ENCODE measurements at places on chromosomes 12 and 14.

GRCh38 chr14:24876996-24877395 lies 173.0 kb downstream of the STXBP6 start:
- DNase-seq, result no peak

DNA sequence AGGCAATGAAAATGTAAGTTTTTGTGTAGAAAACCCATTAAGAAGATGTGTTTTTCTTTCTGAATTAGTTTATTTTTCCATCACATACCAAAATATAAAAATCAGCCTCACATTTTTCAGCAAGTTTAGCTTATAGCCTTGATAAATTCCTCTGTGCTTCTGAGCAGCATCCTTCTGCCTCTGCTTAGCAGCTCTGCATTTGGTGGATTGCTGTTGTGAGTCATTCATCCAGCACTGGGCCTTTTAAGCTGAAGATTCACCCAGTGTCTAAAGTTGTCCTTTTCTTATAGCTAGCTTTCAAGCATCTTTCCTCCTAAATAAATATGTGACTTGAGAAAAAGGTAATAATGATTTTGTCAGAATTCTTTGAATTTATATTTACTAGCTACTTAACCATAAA lies 206.1 kb downstream of the PCNX1 start:
- DNase-seq, result no peak

GRCh38 chr12:50214018-50214417 lies 46.8 kb upstream of the CERS5 start:
- DNase-seq, result no peak

GRCh38 chr14:60506985-60507829 lies 1.7 kb upstream of the SIX6 start:
- no peak for DNase-seq

DNA sequence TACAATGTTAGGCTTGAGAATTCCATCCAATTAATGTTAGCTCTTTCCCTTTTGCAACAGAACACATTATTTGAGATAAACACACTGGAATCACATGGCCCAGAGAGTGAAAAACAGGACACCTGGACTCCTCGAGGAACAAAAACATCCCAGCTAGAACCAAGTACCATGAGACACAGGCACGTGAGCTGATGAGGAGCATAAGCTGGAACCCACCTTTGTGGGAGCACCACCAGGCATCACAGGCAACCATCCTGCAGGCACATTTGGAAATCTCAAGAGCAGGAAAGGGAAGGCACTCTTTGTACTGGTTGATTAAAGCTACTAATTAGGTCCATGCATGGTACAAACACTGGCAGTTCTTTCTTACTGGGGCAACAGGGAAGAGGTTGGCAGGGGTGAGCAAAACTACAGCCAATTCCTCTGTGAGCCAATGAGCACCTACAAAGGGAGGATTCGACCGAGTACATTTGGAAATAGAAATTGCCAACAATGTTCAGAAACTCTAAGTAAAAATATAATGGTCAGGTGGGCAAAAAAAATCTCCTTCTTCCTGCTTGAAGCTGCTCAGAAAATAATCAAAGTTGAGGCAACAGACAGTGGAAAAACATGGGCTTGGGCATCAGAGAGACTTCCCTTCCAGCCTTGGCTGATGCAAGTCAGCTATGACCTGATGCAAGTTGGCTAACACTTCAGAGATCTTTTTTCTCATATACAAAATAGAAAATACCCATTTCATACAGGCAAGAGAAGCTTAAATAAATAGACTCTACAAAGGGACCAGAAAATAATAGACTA lies 216.7 kb downstream of the NUAK1 start:
- DNase-seq, result no peak

DNA sequence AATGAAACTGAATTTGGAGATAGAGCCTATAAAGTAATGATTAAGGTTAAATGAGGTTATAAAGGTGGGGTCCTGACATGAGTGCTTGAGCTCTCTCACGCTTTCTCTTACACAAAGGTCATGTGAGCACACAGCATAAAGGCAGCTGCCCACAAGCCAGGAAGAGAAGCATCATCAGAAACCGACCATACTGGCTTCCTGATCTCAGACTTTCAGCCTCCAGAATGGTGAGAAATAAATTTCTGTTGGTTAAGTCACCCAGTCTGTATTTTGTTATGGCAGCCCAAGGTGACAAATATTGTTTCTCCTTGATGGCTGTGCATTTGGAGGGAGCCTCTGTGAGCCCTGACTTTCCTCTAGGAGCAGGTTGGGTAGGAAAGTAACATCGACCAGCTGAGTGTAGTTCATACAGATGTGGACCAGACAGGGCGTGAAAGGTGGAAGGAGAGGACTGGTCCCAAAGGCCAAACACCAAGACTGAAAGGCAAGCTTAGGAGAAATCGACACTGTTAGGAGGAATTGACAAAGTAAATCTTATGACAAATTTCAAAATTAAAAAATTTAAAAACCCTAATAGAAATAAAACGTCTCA lies 97.6 kb upstream of the SLC38A2 start:
- DNase-seq, result peak; percentile 12

Measured in stimulated activated CD8-positive, alpha-beta memory T cell treated with anti-CD3 and anti-CD28 coated beads, Interleukin-15, amount 100 ng/mL, for 4 hours (primary cell).